ENCODE measurements at places on chromosomes 4 and X.

DNA sequence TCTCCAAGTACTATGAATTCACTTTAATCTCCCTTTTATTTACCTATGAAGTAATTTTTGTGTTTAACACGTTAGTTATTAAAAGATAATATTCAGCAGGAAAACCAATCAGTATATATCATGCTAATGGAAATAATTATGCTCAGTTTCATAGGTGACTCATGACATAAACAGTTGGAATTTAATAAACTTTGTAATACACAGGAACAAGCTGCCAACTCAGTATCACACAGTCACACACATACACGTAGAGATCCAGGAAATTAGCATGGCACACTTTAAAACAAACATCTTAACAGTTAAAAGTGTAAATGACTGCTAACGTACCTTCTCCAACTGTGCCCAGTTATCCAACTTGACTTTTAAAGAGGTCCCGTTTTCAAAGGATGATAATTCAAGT, 2.3 kb downstream of the SPATA4 start:
- no peak for DNase-seq

GRCh38 chrX:123731987-123732669, 724 bp downstream of the THOC2 start:
- no peak for DNase-seq

DNA sequence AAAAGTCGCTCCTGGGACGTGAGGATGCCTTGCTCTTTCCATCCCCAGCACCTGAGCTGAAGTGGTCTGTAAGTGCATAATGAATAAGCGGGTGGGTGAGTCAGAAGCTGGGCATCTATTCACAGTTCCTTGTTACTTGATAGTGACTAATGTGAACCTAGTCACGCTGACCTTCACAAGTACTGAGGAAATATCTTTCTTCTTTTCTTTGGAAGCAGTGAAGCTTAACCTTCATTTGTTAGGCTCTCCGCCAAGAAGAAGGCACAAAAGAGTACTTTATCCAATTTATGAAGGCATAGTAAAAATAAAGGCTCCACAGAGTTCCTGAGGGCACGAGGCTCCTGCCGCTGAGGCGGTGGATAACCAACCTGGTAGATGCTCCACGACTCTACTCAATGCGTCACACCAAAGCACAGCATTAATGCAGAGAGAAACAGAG, 475.7 kb upstream of the SLIT2 start:
- DNase-seq = no peak

- DNase-seq = no peak
Measured at GRCh38 chr4:20326460-20326859, 74.8 kb downstream of the SLIT2 start.

DNA sequence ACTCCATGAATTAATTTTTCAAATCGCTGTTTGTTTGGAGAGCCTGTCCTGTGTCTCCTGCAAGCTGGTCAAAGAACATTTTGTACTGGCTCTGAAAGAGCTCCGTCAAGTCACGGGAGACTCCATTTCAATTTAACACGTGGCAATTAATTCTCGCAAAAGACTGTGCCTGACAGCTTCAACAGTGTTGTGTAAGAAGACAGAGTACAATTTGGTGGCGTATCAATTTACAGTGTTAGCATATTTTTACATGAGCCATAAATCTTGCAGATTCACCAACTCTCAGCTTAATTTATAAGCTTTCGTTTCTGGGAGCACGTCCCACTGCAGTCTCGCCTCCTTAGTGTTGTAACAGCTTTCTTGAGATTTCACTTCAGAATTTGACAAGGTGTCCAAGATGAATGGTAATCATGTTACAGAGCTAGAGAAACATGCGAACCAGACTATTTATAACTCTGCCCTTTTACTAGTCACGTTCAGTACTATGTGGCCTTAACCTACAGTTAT, 70.8 kb downstream of the RWDD4 start:
- no peak for DNase-seq
